ENCODE measurements at places on chromosomes 1 and 21.

DNA sequence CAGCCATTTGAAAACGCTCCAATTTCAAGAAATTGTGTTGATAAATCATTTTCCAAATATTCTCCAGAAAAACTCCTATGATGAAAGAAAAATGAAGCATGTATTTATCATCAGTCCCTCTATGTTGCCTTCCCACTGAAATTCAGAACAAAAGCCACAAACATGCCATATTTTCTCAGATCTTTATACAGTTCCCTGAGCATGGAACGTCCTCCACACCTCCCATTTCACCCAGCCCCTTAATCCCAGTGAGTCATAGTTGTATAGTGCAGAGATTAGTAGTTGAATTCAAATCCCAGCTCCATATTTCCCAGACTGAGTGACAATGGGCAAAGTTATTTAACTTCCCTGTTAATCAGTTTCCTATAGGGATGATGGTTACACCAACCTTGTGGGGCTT lies 20.6 kb upstream of the NPL start:
- no peak for DNase-seq

- DNase-seq = no peak
Measured at GRCh38 chr1:39907528-39908453, 6.1 kb upstream of the MYCL start.

- peak; percentile 60 for DNase-seq
Measured at GRCh38 chr21:38984982-38985567, 179.3 kb downstream of the ETS2 start.

GRCh38 chr1:214107322-214108096 lies 119.7 kb downstream of the PROX1 start:
- DNase-seq = no peak

DNA sequence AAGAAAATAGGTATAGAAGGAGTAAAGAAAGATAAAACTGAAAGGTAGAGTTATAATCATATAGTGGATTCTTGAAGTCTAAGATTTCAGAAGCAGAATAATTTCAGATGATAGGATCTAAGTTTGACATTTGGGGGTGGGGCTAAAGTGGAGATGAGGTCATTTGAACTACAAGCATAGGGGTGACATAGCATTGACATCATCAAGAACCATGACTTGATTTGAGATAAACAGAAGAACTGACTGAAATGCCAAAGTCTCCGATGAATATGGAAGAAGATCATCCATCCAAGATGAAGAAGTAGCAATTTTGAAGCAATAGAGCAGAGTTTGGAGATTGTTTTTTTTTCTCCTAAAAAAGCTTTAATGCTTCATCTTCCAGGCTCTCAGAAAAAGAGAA lies 122.3 kb downstream of the MACF1 start:
- no peak for DNase-seq

- DNase-seq = no peak
Measured at GRCh38 chr1:205630241-205630640, 1.6 kb downstream of the ELK4 start.

DNA sequence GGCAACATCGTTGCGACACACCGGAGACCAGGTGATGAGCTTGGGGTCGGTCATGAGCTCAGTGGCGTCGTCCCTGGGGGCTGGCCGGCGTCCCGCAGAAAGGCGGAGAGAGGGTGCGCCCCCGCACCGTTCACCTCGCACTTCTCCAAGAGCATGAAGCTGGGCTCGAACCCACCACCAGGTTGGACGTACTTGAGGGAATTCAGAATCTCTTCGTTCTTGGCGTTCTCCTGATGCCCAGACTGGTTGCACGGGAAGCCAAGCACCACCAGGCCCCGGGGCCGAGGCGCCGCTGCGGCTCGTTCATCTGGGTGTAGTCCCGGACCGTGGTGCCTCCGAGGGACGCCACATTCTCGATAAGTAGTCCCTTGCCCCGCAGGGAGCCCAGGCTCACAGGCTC lies 176.6 kb upstream of the ADAMTS5 start:
- DNase-seq = no peak

DNA sequence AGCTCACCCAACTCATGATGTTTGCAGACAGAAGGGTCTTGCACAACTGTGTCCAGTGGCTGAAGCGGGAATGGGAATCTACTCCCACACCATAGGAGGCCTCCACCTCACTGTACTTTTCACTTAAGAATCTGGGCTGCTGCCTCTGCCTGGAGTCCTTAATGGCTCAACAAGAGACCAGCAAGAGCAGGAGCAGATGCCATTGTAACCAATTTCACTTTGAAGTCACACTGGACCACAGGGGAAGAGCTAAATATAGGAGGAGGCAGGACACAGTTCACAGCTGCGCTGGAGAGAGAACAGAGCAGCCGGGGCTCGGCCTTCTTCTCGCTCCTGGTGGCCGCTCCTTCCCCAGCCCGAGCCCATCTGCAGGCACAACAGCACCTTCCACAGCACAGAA lies 120.4 kb downstream of the SIPA1L2 start:
- no peak for DNase-seq

DNA sequence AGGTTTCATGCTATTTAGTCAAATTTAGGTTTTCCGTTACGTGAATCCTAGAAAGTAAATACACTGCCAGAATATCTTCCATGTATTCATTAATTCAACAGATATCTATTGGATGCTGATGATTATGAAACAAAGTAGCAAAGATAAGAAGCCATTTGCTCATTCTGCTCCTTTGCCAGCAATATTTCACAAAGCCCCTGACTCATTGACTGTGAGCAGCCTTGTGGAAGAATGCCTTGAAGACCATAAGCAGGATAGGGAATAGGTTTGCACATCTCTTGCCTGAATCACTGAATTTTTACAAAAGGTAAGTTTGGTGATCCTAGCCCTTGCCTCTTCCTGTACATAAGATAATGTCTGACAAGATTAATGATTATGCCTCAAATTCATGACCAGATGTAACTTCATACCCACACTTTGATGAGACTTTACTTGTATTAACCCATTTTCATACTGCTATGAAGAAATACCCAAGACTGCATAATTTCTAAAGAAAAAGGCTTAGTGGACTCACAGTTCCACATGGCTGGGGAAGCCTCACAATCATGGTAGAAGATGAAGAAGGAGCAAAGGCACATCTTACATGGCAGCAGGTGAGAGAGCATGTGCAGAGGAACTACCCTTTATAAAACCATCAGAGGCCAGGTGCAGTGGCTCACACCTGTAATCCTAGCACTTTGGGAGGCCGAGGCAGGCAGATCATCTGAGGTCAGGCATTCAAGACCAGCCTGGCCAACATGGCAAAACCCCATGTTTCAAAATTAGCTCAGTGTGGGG lies 1.6 kb upstream of the PIGK start:
- no peak for DNase-seq

DNA sequence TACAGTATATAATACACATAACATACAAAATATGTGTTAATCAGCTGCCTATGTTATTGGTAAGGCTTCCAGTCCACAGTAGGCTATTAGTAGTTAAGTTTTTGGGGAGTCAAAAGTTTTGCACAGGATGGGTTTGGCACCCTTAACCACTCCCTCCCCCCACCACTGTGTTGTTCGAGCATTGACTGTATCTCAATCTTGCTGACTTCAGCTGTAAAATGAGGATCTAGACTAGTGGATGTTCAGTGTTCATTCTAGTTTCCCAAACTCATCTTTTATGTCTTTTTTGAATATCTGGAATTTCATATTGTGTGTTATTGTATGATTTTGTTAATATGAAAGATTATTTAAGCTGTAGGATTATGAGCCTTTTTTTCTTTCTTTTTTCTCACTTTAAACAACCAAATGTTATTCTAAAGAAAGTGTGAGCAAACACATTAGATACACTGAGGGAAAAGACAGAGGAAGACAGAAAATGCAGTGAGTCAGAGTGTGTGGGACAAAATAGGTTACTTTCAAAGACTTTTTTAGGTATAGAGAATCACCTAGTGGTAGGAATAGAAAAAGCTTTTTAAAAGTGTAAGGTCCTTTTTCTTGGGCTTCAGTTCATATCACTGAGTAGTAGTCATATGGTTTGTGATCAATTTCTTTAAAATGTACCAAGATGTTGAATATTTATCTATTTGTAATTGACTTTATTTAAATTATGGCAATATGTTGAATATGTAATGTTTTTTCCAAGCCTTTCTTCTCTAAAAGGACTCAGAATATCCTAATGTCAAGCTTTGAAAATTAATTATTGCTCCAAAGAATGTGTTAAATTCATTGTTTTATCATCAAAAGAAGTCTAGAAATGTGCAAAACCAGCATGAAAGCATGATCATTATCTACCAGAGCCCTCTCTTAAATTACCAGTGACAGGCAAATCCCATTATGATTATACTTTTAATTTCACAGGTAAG lies 17.9 kb upstream of the CENPF start:
- DNase-seq = peak; percentile 51

DNA sequence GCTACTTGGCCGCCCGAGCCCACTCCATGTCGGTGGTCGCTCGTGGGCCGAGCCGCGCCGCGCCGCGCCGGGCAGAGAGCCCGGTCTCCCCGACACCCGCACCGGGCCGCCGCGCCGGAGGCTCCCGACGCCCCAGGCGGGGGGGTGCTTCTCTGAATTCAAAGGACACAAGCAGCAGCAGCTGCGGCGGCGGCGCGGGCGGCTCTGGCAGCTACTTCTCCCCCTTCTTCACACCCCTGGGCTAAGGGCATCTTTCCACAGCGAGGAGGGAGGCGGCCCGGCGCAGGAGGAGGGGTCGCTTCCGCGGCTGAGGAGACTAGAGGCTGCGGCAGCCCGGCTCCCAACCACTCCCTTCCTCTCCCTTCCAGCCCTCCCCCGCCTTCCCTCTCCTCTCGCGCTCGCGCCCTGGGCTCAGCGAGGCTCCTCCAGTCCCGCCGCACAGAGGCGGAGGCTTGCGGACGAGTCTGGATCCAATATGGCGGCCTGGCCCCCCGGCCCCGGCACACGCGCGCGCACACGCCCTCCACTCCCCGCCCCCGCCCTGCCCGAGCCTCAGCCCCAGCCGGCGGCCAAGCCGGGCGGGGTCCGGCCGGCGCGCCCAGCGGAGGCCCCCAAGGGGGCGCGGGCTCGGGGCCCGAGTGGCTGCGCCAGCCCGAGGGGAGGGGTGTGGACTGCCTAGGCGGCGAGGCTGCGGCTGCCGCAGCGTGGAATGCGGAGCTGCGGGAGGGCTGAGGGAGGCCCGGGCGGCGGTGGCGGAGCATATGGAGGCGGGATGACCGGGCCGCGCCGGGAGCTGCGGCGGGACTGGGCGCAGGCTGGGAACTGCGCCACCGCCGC lies at the start of gene CDC42BPA:
Gene CDC42BPA (minus strand): TSS at position 477 of the 837 bp plus-strand sequence. CDS start 1,310 bp downstream, outside the sequence.
- DNase-seq = peak; percentile 88

All from NCI-H1092 treated with DMSO at 0.1 percent for 48 hours (cell line).